ENCODE measurements at places on chromosomes 5 and 9.

DNA sequence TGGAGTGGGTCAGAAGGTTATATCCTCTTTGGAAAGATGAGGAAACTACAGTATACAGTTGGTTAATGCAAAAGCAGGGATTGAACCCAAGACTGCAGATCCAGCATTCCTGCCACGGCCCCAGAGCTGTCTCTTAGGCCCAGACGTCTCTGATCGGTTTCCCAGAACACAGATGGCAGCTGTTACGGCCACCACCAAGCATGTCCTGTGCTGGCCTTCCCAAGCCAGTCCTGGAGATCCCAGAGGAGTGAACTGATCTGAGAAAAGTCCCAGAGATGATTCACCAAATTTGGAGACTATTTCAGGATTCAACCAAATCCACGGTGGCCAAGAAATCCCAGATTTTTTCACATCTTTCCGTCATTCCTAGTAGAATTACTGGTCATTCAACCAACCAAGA is 20.1 kb downstream of the TNIP1 start:
- no peak for DNase-seq

DNA sequence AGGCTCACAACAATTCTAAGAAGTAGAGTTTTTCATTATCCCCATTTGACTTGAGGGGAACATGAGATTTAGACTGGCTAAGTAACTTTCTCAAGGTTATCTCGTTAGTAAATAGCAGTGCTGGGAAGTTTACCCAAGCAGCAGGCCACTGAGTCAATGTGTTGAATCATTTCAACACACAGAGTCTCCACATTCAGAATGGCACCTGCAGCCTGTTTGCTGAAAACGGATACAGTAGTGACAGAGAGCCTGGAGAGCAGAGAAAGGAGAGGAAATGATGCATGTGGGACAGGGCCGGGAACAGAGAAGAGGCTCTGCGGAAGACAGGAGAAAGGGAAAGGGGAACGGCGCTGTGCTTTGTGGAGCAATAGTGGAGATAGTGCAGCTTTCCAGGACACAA is 33.5 kb upstream of the ZSWIM6 start:
- DNase-seq = no peak

DNA sequence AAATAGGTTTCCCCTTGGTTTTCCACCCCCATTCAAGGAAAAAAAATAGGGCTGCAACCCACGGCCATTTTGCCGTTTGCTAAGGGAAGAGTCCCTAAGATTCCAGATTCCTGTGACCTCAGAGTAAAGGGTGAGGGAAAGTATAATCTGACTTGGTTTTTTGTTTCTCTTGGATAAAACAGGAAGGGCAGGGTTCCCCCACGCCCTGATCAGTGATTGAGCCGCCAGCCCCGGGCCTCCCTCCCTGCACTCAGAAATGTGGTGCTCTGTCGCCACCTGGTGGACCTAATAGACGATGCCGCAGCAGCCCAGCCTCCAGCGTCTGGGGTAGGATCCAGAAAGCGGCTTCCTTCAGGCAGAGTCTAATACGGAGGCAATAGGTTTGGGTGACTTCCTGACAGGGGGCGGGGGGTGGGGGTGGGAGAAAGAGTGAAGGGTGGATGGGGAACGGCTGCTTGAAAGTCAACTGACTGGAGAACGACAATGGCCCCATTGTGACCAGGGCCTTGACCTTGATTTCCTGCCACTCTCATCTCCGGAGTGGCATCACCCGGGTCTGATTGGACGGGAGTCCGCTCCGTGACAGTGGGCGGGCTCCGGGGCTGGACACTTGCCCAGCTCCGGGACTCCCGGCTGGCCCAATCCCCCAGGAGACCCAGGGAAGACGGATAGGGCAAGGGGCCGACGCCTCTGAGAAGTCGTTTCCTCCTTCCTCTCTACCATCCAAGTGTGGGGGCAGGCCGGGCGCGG is 17.8 kb upstream of the CYSTM1 start:
- DNase-seq = peak; percentile 94

DNA sequence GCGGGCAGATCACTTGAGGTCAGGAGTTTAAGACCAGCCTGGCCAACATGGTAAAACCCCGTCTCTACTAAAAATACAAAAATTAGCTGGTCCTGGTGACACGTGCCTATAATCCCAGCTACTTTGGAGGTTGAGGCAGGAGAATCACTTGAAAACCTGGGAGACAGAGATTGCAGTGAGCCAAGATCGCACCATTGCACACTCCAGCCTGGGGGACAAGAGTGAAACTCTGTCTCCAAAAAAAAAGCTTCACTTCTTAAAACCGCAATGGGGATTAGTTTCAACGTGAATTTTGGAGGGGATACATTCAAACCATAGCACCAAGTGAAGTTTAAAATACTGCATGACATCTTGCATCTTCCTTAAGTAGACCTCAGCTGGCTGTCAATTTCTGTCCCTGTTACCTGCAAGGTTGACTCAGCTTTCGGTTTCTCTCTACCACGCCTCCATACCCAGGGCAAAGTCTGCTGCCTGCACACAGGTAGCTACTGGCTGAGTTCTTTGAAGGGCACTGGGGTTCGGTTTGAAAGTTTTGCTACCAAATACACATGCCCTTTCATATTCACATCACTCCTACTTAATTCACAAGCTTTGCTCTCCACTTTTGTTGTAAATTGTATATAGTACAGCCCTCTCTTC is 69.3 kb downstream of the KIAA1958 start:
- no peak for DNase-seq

DNA sequence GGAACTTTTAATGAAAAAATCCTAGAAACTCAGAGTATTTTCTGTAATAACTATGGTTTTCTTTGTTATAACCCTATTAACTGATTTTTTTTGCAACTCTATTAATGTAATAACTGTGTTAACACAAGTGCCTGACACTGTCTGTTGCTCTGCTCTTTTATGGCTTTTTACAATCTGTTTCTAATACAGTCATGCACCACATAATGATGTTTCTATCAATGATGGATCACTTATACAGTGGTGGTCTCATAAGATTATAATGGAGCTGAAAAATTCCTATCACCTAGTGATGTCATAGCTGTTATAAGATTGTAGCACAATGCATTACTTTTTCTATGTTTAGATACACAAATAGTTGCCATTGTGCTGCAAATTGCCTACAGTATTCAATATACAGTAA is 123.1 kb upstream of the SV2C start:
- no peak for DNase-seq

DNA sequence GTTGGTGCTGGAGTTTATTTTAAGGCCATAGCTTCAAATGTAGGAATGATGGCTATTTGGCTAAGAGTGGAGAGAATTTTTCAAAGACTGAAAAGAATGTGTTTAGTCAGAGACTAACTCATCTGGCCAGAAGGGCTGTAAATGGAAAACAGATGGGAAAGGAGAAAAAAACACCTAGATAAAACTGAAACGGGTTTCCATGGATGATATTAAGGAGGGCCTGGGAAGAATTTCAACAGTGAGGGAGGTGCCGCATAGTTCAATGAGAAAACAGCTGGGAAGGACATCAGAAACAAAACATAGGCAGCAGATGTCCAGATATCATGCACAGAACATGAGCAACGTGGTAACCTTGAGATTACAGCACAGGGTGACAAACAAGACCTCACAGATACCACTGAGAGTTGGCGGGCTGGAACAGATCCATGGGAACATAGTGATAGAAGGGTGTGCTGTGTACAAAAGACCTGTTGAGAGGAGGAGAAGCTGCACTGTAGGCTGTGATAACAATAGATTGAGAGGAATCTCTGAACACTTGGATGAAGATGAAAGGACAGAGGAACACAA is 31.2 kb upstream of the RAD23B start:
- DNase-seq = no peak

DNA sequence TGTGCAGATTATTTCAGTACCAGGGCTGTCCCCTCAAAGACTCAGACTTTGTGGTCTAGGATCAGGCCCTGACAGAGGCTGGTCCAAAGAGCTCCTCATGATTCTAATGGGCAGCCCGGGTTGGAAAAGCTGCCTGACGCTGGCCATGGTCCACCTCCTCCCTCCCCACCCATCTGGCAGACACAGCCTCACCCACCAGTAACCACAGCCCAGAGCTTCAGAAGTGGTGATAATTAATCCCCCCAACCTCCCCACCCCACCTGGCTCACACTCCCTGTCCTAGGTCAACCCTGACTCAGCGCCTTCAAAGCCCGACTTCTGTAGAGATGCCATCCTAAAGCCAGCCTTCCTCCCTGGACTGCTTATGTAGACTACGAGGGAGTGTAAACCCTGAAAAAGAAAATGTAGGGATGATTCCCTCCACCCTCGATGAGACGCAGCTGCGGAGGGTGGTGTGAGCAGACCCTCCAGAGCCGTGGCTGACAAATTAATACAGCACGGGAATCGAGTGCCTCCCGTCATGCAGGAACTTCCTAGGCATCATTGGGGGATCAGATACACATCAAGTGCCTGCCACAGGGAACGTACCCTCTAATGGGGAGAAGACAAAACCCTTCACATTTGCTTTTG is 7.0 kb downstream of the UBE2QL1 start:
- no peak for DNase-seq

Measured in H7 (cell line).